Stimulated activated CD8-positive, alpha-beta memory T cell treated with anti-CD3 and anti-CD28 coated beads, Interleukin-2, amount 100 ng/mL, for 1 hour (primary cell): ENCODE measurements at places on chromosomes 5 and 9.

- DNase-seq: no peak
Measured at GRCh38 chr5:158163451-158164295, 304.7 kb upstream of the CLINT1 start.

DNA sequence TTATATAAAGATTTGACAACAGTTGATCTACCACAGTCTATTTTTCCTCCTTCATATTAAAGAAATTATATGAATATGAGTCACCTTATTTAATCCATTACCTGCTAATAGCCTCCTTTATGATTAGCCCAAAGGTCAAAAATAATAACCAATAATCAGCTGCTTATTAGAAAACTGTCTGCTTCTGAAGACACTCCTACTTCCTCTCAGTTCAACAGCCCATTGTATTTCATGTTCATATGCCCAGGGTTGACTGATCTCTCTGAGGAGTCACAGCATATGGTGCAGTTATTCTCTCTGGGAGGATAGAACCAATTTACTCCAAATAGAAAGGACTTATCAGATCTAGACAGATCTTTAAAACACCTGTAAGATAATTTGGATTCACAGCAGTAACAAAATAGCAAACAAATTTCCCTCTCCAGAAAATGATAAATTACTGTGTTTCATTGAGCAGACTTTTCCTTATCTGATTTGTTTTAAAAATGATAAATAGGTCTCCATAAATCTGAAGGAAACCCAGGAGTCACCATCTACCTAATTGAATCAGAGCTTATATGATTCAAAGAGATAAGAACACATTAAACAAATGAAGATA is 180.4 kb upstream of the ITGA1 start:
- DNase-seq: no peak

GRCh38 chr9:135614821-135615665 is 24.3 kb downstream of the GLT6D1 start:
- no peak for DNase-seq

DNA sequence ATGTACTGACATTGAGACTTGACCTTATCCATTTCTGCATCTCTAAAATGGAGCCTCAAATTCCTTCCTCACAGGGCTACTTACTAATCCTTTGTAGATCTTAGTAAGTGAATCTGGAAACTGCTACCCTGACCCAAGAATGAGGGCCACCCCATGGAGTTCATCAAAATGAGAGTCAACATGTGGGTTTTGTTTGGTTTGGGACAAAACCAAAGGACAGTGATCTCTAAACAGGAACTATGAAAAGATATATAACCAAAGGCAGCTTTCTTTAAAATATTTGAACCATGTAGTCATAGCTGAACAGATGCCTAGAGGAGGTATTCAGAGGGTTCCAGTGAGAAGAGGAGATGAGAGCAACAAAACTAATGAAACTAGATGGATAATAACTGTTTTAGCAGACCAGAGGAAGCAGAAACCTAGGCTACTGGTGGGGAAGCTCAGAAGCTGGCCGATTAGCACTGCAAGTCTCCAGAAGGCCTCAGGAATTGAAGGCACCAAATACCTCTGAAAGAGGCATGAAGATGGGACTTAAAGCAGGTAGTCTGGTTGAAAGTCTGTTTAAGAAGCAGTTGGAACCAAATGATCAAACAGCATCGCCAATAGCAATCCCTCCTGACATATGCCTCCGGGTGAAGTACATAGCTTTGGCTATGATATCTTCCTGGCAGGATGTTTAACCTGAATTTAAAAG is 45.8 kb downstream of the THOC3 start:
- DNase-seq: no peak

- DNase-seq: no peak
Measured at GRCh38 chr5:105508519-105508918, 1945.9 kb upstream of the NUDT12 start.

DNA sequence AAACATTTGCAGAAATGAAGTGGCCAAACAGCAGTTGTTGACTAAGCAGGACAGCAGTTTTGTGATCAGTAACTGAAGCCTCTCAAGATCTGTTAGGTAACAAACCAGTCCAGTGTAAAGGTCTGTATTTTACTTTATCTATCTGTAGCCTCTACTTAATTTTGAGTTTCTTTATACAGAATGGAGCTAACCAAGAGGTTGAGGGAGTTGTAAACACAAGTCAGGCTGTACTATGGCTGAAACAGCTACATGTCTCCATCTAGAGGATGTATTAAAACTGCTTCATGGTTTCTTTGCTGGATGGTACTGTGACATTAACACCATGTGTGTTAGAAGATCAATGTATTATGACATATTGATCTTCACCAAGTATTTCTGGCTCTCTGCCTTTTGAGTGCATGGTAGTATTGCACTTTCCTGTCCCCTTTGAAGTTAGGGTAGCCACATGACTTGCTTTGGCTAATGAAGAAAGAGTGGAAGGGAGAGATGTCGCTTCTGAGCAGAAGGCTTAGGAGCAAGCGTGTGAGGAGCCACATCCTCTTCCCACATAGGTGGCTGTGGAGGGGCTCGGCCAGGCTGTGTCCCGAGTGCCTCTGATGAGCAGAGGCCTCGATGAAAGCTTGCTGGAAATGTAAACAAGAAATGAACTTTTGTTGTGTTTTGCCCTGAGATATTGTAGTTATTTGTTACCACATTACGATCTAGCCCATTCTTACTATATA is 105.6 kb upstream of the PCA3 start:
- no peak for DNase-seq

- no peak for DNase-seq
Measured at GRCh38 chr5:37208883-37209797, 40.0 kb downstream of the CPLANE1 start.

DNA sequence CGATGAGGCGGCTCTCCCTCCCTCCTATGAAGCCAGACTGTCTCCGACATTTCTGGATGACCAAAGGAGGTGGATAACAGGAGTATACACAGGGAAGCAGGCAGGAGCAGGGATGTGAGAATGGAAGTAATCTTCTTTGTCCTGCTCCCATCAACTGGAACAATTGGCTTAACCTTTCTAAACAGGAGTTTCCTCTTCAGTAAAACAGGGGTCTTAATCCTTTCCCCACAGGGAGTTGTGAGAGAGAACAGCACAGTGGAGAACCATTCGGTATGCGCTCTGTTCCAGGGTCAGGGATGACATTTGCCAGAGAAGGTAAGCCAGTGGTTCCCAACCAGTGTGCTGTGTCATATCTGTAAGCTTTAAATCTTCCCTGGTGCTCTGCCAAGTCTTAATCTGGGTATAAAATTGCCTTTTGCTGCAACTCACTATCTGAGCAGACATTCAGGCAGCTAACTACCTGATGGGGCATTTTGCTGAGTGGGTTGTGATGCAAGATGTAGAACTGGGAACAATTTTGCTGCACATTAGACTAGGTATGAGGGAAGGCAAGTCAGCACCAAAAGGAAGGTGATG is 294.8 kb upstream of the KIF2A start:
- DNase-seq: no peak

- DNase-seq: no peak
Measured at GRCh38 chr5:133706506-133707430, 94.4 kb upstream of the FSTL4 start.

DNA sequence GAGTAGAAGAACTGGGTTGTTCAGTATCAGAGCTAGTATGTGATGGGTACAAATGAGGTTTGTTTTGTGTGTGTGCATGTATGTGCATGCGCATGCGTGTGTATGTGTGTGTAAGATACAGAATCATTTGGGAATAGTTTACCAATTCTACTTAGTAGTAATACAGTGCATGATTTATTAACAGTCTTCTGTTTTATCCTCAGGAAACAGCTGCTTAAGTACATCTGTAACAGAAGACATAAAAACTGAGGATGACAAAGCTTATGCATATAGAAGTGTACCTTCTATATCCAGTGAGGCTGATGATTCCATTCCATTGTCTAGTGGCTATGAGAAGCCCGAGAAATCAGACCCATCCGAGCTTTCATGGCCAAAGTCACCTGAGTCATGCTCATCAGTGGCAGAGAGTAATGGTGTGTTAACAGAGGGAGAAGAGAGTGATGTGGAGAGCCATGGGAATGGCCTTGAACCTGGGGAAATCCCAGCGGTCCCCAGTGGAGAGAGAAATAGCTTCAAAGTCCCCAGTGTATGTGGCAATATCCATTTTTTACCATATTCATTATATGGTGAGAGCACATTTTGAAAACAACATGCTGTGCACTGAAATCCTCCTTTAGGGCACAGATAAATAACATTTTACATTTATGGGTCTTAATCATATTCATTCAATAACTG is 228.5 kb downstream of the KDM4C start:
- DNase-seq: no peak

DNA sequence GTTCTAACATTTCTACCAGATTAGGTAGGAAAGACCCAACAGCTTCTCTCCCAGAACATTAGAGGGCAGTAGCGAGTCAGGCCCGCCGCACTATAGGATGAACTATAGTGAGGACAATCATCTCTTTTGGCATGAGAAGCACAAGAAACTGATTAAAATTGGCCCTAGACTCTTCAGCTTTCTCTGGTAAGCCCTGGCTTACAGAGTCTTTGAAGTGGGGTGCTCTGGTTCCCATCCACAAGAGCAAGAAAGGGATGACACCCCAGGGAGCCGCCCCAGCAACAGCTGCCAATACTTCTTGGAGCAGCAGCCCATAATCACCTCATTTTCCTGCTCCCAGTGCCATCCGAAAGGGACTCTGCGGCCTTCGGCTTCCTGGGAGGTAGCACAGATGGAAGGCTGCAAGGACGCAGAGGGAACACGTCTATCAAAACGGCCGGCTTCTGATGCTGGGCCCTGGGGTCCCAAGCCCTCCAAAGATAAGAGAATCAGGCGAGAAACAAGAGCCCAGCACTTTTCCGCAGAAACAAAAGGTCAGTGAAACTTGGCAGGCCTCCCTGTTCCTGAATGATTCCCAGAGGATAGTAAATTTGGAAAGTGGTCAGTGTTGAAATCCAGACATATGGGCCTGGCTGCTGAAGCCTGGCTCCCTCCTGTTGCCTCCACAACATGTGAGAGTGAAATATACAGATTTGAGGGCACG is 69.3 kb downstream of the HSD17B3 start:
- no peak for DNase-seq

- DNase-seq: no peak
Measured at GRCh38 chr5:173733831-173734501, 117.5 kb upstream of the BOD1 start.

DNA sequence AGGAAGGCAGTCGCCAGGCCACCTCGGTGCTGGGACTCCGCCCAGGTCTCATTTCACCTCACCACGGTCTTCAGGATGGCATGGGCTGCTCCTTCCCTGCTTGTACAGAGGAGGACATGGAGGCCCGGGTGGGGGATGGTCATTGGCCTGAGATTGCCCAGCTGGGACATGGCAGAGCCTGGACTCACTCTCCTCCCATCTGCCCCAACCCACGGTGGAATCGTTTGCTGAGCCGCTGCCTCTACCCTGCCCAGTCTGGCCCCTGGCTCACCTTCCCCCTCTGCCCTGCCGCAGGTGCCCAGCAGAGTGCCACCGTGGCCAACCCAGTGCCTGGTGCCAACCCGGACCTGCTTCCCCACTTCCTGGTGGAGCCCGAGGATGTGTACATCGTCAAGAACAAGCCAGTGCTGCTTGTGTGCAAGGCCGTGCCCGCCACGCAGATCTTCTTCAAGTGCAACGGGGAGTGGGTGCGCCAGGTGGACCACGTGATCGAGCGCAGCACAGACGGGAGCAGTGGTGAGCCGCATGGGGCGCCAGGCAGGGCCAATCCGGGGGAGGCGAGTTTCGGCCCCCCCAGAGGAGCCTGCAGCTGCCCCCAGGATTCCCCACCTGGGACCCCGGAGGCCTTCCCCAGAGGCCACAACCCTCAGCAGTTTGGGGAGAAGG is 36.7 kb downstream of the HK3 start:
- DNase-seq: no peak

- no peak for DNase-seq
Measured at GRCh38 chr9:77952635-77953328, 78.8 kb downstream of the GNAQ start.

DNA sequence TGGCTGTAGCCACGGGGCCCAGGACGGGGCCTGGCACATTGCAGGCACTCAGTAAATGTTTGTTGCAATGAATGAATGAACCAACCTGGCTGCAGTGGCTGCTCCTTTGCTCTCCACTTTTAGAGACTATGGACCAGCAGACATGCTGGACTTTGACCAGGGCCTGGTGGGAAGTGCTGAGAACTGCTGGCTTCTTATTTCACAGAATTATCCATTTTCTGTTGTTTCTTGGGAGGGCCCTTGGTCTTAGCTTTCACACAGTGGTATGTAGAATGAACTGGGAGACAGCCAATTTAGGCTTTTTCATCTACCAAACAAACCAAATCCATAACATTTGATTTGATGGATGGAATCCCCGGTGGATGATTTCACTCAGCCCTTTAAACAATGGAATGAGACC is 78.0 kb upstream of the LHFPL2 start:
- no peak for DNase-seq

DNA sequence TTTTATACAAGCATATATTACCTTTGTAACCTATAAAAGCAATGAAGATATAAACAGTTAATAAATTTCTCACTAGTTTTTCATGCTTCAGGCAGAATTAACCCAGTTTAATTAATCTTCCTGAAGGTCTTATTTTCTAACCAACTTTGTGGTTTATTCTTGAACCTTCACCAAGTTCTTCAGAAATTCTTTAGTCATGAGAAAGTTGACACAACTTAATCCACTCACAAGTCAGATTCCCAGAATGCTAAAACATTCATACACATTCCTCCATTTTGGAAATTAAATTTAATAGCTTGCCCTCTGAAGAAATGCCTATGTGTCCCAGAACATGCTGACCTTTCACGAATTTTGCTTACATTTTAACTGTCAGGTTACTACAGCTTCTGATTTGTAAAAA is 105.4 kb upstream of the PAM start:
- DNase-seq: no peak

- no peak for DNase-seq
Measured at GRCh38 chr5:159978358-159978757, 30.6 kb upstream of the TTC1 start.
